Fibroblast of upper back skin (primary cell): ENCODE measurements at places on chromosomes 5 and 9.

DNA sequence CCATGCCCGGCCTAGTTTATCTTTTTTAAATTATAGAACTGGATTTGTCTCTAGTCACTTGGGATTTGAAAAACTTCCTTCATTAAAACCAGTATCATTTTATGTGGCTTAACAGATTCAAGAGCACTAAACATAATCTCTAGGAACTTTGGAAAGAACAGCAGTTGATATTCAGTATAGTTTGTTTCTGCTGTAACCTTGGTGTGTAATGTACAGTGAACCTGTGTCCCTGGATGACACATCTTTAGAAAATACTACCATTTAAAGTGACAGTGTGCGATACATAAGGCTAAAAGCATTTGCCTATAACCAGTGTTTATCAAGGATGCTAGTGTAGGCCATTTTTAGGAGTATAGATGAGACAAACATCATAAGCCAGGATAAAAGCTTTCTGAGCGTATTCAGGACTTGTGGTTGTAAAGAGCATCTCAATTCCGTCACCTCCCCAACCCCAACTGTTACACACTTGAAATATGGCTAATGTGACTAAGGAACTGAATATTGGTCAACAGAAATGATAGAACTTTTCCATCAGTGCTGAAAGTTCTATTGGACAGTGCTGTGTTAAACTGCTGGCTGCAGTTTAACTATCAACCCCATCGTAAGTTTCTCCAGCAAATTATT, 4.4 kb downstream of the SNX18 start:
- DNase-seq: no peak

DNA sequence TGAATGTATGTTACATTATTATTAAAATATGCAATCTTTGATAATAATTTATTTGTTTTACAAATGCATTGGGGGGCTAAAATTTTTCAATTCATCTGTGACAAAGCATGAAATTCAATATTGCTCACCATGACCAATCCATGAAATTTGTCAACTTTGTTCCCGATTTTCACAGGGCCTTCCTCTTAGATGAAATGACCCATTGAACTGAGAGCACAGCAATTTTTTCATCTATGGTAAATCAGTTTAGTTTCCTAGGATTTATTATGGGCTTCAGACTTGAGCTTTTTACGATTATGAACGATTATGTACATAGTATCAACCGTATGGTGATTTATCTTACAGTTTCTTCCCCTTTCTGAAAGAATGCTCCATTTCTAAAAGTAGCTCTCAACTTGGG, 157.3 kb downstream of the KIAA0825 start:
- no peak for DNase-seq

- DNase-seq: no peak
Measured at GRCh38 chr5:587403-587802, 24.7 kb upstream of the CEP72 start.

GRCh38 chr5:52684051-52684450, 103.7 kb upstream of the ITGA1 start:
- no peak for DNase-seq

DNA sequence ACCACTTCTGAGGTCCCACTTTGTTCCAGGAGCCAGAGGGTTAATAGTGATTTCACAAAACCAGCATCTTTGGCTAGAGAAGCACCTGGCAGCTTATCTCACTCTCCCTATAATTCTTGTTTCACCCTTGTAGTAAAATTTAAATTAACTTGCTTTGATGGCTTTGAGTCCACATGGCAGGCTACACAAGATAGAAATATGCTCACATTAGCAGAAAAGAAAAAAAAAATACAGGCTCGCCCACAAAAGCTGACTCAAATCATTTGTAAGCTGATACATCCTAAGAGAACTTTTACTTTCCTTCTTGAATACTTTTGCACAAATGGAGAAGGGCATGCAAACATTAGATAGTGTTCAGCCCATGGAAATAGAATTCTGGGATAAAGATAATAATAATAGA, 36.2 kb downstream of the TNFSF15 start:
- DNase-seq: no peak

DNA sequence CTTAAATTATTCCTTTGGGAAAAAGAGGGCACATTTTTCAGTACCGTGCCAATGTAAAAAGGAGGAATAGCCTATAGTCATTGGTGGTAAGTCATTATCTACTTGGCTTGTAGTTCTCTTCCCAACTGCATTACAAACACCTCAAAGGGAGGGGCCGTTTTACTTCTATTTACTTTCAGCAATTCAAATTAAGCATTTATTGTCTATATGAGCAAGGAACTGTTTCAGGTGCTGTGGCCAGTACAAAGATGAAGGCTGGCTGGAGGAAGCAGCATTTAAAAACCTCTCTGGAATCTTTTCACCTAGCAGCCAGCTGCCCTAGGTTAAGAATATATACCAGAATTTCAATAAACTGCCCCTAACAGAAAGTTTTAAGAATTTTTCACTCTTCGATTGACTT, 48.9 kb downstream of the SEMA6A start:
- DNase-seq: no peak
